LHCN-M2 (cell line): ENCODE measurements at places on chromosomes 1 and 21. TPM values are rescaled to one million over a fixed set of nuclear protein-coding genes. Genes with fewer than 3 reads are reported as not detected.

CD1E gene
- total RNA-seq = not detected in 2 replicates

DNA sequence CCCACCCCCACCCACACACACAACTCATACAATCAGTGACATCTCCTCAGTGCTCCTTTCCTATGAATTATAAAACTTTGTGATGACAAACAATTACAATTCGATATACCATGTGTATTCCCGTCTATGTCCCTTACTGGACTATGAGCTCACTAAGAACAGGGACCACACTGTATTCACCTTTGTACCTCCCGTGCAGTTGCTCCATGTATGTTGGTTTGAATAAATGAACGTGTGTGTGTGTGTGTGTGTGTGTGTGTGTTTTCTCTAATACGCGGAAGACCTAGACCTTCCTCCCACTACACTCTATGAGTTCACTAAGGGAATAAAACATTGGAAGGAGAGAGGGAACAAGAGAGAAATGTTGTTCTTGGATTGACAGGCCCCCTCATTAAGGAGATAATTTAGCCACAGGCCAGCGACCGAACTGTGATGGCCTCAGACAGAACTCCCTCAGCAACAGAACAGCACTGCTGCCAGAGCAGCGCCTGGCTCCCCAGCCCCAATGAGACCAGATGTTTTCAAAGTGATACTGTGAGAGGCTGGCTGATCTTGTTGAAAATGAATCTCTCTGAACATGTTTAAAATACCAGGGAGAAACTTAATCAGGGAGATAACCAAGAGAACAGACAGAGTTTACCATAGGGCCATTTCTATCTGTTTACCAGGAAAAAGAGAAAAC, 21.7 kb downstream of the BCAR3 start:
- no peak for DNase-seq

CACNA1S gene
- total RNA-seq = 0.17 TPM in 1 of 2 replicates, not detected in the other

DNA sequence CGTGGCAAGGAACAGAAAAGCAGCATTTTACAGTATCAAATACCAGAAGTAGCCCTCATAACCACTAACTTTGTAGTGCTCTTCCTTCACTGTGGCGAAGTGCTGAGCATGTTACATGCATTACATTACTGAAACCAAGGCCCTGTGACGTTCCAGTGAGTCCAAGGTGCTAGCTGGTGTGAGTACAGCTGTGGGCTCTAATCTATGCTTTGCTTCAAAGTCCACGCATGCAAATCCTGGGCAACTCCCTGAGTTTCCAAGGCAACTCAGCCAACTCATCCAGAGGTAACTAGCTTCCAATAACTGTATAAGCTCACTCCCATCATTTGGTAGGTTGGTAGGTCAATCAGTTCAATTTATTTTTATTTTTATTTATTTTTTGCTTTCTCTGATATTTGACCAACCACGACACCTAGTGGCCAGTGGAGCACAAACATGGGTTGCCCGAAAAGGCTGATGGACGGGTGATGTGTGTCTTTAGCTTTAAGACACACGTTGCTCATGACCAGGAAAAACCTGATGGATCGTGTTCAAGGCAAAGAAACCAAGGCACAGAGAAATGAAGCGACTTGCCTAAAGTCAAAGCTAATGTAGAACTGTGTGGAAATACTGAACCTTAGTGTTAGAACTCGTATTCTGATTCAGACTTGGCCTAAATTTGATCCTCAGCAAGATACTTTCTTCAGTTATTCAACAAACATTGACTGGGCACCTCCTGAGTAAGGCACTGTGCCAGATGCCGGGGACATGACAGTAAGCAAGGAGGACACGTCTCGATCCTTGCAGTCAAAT, 73.0 kb downstream of the GNG12 start:
- DNase-seq = peak; percentile 89

- DNase-seq = peak; percentile 4
These were observed 7.8 kb upstream of the TDRD5 start for GRCh38 chr1:179583771-179584320.

- DNase-seq = no peak
These were observed 14.6 kb downstream of the IKBKE start for GRCh38 chr1:206484901-206485300.

HCRTR1 gene
- total RNA-seq = not detected in 2 replicates

DNA sequence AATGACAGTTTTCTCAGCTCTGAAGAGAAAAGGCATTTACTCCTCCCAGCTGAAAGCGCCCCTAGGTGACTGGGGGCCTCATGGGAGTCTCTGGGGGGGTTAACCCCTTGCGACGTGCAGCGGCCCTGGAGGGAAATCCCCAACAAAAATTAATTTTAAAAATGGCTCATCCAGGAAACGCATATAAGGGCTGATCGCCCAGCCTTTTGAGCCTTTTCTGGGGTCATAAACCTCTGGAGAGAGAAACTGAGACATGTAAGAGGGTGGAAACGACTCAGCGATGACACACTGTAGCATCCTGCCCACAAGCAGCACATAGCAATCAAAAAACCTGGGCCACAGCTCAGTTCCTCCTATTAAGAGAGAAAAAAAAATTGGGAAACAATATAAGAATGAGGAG, 20.4 kb upstream of the HPDL start:
- peak; percentile 59 for DNase-seq

HJV gene
- total RNA-seq = 0.13 and 1.2 TPM in 2 replicates

- no peak for DNase-seq
These were observed 5.0 kb upstream of the CHML start for GRCh38 chr1:241645199-241645598.

DNA sequence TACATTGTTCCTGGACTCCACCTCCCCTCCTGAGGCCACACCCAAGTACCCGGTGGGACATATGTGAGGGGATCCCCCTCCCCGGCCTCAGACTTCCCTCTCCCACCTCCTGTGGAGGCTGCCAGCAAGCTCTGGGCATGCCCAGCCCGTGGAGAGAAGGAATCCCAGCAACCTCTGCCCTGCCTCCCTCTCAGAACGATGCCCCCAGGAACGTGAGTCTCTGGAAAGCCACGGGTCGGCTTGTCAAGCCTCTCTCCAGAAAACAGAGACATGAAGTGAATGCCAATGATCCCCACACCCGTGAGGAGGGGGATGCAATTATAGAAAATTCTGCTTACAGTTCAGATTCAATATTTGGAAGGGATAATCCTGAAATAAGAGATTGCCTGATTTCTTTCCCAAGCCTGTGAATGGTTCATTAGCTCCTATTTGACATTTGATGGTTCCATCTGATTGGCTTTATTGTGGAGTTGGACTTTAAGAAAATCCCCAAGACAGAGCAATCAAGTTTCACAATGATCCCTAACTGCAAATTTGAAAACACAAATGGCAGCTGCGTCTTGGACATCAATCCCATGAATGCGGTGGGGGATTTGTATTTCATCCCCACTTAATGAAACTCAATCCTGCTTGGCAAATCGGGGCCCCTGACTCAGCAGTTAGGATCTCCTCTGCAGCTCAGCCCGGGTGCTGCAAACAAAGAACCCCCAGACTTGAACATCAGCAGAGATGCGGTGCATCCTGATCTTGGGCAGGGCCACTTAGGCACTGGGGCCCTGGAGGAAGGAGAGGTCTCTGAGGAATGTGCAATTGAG, 9.1 kb upstream of the GUCA2B start:
- DNase-seq = peak; percentile 41

CLCA2 gene
- 0.23 and 0.26 TPM in 2 replicates for total RNA-seq

DNA sequence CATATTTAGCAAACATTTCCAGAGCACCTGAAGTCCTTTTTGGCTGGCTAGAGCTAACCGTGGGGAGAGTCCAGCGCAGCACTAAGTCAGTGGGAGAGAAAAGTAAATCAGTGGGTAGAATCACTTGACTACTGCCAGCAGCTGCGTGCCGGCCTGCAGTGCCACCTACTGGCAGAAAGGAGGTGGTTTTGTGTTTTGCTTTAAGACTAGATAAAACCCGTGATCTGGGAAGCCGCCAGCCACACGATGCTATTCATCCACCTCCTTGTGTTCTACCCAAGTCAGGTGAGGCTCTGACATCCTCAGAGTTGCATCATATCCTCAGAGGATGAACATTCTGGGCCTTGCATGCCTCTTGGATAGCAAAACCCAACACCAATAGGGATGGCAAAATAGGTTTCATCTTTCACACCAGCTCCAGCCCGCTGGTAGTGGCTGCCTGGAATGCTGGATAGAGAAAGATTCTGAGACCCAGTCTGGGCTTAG, 14.1 kb upstream of the HEYL start:
- peak; percentile 78 for DNase-seq

- peak; percentile 23 for DNase-seq
These were observed 84.8 kb downstream of the KCND3 start for GRCh38 chr1:111904478-111905218.

CASQ2 gene
- 0.17 and 0.19 TPM in 2 replicates for total RNA-seq

UBE2U gene
- total RNA-seq = not detected in 2 replicates

NUP210L gene
- not detected in 2 replicates for total RNA-seq
